Type B pancreatic cell (in vitro differentiated cells): ENCODE measurements at places on chromosomes 3 and 15.

DNA sequence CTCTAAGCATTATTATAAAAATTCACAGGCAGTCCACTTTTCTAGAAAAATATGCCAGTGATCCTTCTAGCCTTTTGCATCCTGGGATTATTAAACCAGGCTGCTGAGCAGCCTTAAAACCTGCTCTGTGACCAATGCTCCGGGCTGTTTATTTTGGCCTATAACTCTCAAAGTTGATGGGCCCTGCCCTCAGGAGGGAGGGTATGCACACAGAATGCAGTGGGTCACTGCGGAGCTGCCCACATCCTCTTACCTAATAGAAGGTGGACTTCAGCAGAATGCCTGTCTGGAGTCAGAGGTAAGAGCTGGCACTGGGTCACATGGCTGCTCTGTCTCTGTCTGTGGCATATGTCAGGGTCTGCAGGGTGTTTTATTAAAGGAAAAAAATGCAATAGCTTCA, 26.0 kb downstream of the CPNE4 start:
- no peak for DNase-seq

DNA sequence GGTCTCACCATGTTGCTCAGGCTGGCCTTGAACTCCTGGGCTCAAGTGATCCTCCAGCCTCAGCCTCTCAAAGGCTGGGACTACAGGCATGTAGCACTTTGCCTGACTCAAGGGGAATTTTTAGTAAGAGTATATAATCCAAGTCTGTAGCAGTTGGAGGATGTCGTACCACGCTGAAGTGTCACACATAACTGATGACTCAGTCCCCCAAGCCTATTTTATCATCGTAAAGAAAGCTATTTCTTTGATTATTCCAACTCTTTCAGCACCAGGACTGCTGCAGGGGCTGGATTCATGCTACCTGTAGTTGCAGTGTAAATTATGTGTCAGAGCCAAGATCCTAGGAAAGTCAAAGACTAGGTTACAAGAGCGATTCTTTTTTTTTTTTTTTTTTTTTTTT, 1.4 kb upstream of the PRKCI start:
- DNase-seq, result no peak

GRCh38 chr15:68419301-68420175, 12.4 kb downstream of the ITGA11 start:
- DNase-seq, result peak; percentile 50

DNA sequence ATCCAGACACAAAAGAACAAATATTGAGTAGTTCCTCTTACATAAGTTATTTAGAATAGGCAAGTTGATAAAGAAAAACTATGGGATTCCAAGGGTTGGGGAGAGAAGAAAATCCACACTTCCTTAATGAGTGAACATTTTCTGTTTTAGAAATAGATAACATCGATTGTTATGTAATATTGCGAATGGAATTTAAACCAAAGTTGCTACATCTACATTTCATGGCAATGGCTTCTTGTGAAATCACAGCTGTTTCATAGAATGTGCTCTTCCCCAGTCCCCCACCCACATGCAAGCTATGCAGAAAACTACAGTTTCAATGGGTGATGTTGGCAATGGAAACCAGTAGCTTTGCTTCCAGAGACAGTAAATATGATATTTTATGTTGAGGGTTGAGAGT, 1639.5 kb downstream of the SI start:
- no peak for DNase-seq

DNA sequence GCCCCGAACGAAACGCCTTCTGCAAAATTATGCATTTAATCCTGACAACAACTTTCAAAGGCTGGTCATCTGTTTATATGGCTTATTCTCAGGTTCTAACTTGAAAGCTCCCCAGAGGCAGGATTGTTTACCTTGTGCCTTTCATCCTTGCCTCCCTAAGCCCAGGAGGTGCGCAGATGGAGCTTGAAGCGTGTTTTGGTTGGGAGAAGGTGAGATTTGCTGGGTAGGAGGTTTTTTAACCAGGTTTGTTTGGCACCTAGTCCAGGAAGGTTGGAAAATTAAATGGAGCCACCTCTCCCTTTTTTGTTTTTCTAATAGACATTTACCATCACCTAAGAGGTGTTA, 675 bp downstream of the TSEN2 start:
- DNase-seq, result no peak

- DNase-seq, result no peak
Observed at GRCh38 chr3:129503471-129504291, 24.8 kb upstream of the RHO start.

DNA sequence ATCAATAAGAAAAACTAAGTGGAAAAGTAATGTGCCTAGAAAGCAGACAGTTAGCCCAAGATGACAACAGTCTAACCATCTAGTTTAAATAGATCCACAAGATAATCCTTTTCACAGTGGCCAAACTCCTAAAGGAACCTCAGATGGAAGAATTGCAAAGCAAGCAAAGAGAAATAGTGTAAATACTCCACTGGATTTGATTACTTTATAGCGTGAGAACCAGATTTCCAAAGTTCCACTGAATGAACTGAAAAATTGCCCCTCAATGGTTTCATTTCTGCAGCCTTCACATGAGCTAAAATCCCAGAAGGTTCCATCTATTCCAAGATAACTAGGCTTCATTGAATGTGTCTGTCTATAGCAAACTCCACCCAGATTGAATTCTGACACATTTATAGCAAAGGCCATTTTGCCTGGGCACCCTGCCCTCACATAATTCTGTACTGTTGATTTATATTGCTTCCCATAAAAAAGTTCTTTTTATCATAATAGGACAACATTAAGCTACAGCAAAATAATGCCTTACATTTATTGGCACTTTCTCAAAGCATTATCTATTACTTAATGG, 129.7 kb upstream of the THBS1 start:
- no peak for DNase-seq

GRCh38 chr3:140924097-140924873, 17.4 kb upstream of the SLC25A36 start:
- DNase-seq, result no peak

DNA sequence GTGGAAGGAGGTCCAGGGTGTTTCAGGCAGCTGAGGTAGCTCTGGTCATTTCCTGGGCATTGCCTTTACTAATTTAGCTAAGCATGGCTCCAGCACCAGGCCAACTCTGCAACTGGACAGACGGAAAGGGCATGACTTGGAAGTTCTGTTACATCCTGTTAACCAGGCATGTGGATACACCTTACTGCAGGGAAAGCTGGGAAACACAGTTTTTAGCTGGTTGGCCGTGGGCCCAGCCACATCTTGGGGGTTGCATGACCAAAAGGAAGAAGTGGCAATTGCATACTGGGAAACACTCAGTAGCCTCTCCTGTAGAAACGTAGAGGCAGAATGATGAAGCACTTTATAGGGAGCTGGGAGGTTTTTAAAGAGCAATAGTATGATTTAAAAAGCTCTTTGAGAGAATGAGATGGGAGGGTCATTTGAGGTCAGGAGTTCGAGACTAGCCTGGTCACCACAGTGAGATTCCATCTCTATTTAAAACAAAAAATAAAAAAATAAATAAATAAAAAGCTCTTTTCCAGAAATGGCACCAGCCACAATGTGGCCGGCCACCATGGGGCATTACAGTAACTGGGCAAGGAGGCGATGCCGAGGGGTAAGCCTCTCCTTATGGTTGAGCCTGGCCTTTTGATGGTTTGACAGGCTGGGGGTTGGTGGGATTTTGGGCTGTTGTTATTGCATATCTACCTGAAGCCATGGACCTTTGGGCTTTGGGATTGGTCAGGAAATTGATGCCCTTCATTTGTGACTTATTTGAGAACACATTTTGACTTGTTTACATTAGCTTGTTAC, 28.6 kb downstream of the TRAK1 start:
- DNase-seq, result no peak

DNA sequence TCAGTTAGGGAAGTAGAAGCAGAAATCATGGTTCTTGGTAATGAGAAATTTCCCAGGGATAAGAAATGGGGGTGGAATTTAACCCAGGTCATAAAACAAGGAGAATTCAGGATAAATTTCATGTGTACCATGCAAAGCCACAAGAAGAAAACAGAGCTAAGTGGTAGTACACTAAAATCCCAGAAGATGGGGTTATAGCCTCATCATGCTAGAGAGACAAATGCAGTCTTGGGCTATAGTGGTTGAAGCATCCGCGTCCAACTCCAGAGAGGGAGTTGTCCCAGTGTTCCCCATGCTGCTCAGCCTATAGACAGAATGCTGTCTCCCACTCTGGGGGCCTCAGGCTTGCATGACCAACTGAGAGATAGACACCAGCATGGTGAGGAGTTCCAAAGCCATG, 36.2 kb upstream of the CLRN1 start:
- DNase-seq, result no peak

GRCh38 chr15:91158415-91159394, 58.6 kb downstream of the SV2B start:
- no peak for DNase-seq

DNA sequence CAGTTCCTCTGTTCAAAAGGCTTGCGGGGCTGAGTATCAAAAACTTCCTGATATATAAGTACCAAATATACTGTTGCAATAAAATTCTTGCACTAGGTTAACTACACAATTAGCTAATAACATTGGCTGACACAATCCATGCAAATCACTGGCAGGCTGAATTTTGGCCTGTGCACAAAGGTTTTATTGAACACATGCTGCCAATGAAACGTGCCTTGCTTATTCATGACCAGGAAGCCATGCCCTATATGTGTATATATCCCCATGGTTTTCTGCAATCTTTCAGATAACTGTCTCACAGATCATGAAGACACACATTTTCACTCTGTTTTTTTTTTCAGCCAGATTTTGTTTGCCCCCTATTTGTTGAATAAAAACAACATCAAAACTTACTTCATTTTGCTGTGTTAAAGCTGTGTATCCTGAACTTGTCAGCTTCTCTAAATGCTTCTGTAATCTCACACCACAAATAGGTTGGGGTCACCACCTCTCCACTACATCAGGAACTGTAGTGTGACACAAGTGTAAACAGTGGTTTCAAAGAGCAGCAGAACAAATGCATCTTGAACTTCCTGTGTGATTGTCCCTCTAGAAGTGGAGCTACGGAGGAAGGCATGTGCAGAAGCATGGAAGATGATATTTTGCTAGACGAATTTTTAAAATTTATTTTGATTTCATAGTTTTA, 920.7 kb upstream of the NR2F2 start:
- no peak for DNase-seq

GRCh38 chr3:169964176-169964575, 2.4 kb upstream of the SEC62 start:
- no peak for DNase-seq

DNA sequence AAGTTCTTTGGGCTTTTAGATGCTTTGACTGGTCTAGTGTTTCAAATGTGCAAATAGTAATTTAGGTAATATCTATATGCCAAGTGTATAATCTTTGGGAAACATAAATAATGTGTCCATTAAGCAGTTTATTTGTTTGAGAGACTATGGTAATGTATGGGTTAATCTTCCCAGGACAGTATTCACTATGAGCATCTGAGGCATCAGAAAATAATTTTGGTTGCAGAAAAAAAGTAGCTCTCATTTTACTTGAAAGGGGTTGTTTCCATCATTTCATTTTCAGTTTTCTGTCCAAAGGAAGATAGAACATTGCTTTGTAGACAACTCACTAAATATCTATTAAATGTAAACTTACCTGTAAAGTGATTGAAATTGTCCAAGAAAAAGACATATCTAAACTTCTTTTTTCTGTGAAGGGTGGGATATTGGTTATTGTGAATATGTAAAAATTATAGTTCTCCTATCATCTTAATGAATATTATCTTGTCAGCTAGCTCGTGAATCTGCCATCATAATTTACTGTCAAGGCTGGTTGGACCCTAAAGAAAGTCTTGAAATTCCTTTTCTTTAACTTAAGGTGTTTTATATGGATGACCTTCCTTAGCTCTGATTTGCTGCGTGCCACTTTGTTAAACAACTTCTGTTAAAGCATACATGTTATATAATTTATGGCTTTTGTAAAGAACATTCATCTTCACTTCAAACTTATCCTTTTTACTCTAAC, 108.8 kb downstream of the EPHA3 start:
- DNase-seq, result no peak

DNA sequence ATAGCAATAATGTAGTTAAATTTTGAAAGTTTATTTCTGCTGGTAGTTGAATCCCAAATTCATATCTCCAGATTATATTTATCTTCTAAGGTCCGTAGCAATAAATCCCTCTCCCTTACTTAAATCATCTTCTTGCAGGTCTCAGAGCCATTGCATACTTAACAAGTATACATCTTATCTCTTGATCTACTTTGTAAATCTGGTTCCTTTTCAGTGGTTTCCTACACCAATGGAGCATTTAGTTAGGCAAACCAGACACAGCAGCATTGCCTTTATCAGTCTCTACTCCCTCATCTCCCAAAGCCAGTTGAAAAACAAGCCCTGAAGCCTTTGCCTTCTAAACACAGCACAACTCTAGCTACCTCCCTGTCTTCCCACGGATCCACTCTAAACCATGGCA, 440.9 kb downstream of the CNTN6 start:
- DNase-seq, result no peak

DNA sequence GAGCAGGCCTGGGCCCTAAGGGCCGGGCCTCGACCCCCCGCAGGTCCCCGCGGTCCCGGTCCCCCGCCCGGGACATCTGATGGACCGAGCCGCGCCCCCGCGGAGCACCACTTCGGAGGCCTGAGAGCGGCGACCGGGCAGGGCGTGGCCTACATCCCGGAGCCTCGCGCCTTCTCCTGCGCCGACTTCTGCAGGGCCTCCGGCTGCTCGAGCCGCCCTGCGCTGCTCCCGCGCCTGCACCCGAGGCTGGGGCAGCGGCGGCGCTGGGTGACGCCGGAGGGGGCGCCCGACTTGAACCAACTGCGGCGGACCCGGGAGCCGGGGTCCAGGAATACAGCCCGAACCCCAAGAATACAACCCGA, 14.9 kb upstream of the GP9 start:
- no peak for DNase-seq

DNA sequence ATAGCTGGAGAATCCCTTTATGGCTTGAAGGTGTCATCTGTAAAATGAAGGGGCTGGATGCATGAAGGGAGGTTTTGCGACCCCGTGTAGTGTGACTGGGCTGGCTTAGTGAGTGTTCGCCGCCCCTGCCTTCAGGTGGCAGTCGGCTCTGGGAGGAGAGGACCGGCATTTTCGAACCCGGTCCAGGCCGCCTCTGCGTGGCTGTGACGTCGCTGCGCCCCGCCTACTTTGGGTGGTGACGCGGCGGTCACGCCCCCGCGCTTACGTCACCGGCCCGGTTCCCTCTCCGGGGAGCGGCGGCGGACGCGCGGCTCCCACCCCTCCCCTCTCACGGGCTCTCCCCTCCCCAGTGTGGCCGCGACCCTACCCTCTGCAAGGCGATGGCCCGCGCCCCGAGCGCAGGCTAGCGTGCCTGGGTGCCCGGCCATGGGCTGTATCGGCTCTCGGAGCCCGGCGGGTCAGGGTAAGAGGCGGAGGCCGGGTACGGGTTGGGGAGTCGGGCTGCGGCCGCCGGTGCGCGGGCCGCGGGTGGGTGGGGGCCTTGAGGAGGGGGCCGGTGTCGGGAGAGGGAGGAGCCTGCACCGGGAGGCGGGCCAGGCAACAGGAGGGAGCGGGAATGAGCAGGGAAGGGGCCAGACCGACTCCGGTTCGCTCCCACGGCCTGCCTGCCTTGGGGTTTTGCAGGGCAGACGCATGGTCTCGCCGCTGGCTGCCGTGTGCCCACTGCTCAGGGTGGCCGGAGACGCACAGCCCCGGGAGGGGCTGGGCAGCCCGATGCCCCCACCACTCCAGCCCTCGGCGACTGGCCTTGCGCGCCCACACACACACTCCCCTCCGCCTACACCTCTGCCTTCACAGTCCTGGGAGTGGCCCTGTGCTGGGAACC, 1.5 kb upstream of the FAM131A start:
- DNase-seq, result peak; percentile 93
